ENCODE measurements at places on chromosomes 4 and X.

DNA sequence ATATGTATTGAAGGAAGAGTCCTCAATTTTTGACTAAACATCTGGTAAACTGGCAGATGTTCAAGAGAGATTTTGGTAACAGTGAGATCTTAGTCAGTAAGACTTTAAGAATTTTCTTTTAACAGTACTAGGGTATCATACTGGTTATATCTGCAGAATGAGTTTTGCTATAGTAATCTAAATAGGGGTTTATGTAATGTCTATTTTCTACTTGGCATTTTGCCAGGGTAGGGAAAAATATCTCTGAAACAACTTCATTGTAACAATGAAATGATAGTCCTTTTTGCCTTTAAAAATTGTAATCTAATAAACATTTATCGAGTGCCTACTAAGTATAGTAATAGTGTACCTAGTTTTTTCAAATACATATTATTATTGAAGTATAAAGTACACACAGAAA lies 32.1 kb downstream of the XK start:
- DNase-seq: no peak

DNA sequence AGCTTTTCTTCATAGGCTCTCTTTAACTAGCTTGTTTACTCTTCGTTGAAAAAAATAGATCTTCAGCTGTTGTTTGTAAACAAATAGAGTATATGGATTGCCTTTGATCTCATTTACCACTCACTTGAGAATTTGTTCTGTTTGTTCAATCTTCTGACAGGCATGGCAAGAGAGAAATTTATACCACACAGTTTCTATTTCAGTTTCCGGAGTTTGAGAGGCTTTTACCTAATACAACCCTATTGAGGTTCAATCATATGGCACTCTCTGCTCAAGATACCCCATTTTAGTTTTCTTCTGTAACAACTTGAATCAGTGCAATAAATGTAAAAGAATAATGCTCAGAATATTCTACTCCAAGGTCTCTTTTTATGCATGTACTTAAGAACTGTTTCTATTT lies 148.0 kb downstream of the EMCN start:
- DNase-seq: no peak

DNA sequence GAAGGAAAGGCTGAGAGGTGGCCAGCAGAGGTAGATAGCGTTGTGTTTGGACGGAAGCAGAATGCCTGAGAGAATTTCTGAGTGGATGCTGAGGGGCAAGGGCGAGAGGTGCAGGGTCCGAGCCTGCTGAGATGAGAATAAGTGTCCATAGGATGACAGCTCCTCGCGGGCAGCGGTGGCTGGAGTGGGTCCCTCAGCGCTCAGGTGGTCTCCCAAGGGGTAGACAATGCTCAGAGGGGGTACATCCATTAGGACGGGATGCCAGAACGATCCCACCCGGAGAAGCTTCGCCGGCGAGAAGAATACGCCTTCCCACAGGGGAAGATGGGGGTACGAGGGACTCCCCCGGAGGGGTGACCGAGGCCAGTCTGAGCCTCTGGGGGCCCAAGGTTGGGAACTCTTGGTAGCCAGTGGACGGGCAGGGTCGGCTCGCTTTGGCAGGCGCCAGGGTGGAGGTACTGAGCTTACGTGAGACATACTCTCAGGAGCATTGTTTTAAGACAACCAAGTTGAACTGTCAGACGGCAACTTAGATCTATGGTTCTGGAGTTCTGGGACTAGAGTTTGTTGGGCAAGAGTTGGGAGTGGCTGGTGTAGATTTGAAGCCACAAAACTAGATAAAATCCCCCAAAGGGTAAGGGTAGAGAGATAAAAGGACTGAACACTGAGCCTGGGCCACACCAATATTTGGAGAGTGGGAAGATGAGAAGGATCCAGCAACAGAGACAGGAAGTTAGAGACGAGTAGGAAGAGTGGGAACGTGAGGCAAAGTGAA lies 15.8 kb downstream of the BRCC3 start:
- DNase-seq: no peak

DNA sequence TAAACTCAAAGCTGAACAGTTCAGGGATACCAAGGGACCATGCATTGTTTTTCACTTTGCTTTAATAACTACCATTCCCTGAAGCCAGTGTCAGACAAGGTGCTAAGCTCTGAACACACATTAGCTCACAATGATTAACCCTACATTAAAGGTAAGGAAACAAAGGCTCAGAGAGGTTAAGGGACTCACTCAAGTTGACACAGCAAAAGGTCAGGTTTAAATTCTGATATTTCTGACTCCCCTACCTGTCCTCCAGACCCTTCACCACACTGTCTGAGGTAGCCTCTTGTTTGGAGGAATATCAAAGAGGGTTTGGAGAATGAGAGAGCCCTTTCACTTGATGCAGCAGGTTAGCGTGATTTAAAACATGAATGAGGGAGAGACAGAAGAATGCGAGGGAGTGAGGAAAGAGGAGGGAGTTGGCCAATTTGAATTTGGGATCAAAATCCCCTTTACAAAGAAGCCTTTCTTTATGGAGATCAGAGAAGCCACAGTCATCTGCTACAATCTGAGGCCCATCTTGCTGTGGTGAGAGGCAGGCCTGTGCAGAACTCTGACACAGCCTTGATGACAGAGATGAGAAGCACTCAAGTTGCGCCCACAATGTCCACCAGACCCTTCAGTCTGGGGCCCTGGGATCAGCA lies 103.5 kb downstream of the FHDC1 start:
- no peak for DNase-seq

DNA sequence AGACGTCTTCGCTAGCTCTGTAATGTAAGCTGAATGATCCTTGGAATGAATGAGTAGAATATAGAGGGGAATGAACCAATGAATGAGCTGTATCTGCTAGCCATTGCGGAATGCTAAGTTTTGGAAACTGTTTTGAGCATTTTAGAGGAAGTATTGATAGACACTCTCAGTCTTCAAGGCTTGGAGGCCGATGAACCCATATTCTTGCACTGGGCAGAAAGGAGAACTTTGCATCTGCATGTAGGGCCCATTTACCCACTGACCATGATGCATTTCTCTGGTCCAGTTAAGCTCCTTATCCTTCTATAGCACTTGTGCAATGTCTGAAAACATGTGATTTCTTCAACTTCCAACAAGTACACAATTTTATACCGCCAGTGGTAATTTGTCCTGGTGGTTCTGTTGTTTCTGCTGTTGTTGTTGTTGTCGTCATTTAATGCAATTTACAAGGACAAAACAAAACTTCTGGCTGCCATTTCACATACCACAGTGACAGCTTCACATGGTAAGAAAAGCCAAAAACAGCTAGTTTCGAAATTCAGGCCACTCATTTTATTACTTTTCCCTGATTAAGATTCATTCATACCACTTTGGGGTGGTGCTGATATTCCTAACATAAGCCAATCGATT lies 85.0 kb upstream of the MTM1 start:
- DNase-seq: no peak

DNA sequence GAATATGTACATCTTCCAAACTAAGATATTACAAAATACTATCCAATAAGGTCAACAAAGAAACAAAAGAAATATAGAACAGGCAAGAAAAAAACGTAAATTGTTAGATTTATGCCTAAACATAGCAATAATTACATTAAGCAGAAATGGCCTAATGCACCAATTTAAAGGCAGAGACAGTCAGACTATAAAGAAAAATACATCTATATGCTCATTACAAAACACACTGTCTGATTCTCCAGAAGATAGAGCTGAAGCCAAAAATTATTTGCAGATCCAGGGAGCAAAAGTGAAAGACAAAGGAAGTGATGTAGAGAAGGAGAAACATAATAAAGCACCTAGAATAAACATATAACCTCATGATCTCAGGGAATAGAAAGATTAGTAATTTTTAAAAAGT lies 246.9 kb downstream of the PAPSS1 start:
- no peak for DNase-seq

DNA sequence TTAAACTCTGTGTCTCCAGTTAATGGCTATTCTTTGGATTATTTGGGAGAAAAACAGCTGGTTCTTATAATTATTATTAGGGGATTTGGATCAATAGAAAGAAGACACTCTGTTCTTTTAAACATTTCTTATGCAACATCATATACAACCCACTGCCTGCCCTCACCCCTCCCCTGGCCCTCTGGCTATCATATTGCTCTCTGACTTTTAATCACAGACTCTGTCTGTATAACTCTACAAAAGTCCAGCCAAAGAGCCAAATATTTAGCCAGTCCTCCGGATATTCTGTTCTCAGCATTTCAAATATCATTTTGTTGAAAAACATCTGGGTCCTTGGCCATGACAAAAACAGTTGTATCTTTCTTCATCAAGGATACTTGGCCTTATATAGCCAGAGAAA lies 19.0 kb upstream of the PACRGL start:
- no peak for DNase-seq

DNA sequence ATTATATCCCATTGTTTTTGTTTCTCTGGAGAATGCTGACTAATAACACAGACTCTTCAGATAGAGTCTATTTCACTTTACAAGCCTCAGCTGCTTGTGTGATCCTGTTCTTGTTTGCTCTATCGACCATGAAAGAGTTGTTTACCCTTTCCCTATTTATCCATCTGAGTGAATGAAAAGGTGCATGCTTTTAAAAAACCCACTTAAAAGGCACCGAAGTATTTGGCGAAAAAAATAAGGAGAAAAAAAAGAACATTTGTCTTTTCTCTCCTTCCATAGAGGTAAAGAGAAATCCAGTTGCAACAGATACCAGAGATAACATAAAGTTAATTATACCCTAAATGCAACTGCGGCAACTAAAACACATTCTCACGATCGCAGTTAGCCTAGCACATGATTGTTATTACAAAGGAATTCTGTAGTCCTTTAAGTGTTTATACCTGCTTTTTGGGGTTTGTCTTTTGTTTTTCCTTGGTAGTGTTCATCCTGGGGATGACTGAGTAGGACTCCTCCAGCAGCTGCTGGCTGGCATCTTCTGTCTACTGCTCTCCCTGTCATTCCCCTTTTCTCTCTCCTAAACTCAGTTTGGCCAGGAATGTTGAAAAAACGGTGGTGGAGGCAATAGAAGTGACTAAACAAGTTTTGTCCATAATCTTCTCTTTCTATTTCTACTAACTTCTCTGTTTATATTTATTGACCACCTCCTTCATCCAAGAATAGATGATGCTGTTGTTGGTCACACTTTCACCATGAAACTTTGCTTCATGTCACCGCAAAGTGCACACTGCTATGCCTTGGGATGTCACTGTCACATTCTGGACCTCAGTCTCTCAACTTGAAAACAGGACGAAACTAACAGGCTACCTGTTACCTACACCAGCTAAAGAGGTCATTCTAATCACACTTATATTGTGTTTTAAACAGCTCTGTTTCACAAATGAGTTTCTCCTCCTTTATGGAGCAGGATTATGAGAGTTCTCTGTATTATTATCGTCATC lies 41.9 kb upstream of the FRAS1 start:
- no peak for DNase-seq

GRCh38 chrX:10048707-10049106 lies 81.5 kb downstream of the CLDN34 start:
- DNase-seq: no peak

DNA sequence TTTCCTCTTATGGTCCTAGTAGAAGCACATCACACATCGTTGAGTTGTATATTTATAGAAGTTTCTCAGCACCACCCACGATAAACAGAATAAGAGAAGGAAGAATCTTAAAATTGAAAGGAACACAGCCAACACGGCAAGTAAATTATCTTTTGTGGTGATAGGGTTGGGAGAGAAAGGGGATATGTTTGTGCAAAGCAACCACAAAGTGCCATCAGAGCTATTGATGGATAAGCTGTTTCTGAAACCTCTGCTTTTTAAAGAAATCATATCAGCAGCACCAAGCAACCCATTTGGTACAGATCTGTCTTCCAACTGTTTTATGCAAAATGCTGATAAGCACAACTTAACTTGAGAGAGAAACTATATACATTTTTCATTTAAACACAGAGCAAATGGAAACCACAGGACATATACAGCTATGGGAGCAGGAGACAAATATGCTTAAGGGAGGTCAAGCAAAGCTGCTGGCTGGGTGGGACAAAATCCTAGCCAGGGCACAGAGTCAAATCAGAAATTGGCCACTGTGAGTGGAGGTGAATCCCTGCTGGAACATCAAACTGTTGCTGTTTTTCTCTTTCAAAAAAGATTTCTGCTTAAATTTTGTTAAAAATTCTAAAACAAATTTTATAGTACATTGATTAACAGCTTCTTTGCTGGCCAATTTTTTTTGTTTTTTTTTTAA lies 194.0 kb upstream of the HHIP start:
- no peak for DNase-seq

DNA sequence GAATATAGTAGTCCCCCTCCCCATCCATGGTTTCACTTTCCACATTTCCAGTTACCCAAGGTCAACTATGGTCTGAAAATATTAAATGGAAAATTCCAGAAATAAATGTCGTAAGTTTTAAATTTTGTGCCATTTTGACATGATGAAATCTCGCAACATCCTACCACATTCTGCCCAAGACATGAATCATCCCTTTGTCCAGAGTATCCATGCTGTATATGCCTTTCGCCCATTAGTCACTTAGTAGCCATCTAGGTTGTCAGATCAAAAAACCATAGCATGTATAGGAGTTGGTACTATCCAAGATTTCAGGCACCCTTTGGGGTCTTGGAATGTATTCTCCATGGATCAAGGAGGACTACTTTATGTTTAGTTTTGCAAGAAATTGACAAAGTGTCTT lies 8.3 kb downstream of the PRRG1 start:
- peak; percentile 11 for DNase-seq

GRCh38 chrX:136121788-136122187 lies 25.5 kb upstream of the FHL1 start:
- no peak for DNase-seq

DNA sequence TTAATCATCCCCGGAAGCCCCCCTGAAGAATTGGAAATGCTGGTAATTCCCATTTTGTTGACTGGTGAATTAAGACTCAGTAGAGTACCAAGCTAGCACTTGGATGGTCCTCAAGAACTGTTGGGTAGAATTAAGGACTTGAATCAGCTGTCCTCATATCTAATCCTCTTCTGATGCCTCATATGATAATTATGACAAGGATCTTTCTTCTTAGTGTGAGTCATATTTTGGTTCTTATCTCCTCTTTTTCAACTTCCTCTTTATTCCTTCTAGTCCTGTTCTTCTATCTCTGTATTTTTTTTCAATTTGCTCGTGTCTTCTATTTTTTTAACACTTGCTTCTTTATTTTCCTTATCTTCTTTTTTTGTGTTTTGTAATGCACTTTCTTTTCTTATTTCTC lies 206.3 kb upstream of the ANXA3 start:
- DNase-seq: peak; percentile 14

GRCh38 chrX:94089149-94089548 lies 415.1 kb downstream of the FAM133A start:
- DNase-seq: no peak

DNA sequence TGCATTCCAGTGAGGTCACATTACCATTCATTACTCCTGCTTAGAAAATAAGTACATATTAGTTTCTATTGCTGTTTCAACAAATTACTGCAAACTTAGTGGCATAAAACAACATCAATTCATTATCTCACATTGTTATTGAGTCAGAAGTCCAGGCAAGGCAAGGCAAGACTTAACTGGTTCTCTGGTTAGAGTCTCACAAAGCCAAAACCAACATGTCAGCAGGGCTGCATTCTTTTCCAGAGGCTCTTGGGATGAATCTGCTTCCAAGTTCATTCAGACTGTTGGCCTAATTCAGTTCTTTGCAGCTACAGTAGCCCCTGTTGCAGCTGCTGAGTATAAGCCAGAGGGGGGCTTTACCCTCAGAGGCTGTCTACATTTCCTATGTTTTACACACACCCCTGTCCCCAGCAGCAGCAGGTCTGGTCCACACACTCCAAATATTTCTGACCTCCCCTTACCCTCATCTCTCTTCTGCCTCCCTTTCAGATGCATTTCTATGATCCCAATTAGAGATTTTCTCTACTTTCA lies 892.1 kb upstream of the EPHA5 start:
- no peak for DNase-seq

Data from NCI-H226 (cell line).